Astrocyte (in vitro differentiated cells and primary cell): ENCODE measurements at places on chromosomes 13 and 19.

- no peak for DNase-seq
- H3K27me3 ChIP-seq, result no peaks in the 10 kb centered on the region
- H3K4me3 ChIP-seq, result no peak overlapping the region
- H3K4me1 ChIP-seq, result no peaks in the 10 kb centered on the region
- H3K27ac ChIP-seq, result no peak overlapping the region
Observed at GRCh38 chr13:71368336-71368735, 498.7 kb downstream of the DACH1 start.

DNA sequence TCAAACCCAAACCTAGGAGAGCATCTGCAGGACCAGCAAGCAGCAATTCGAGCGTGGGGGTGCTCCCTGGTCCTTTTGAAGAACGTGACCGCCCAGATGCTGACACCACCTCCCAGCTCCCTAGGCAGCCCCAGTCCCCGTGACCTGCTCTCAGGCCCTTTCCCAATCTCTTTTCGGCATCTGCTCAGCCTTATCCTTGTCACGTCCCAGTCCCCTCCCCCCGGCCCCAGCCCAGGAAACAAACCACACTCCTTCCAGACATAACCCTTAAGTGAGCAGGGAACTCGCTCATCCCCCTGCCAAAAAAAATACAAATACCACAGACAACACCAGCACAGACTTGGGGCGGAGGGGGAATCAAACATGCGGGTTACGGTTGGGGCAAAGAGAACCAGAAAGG lies 3.3 kb downstream of the MLLT1 start:
- no peak overlapping the region for H3K27ac ChIP-seq
- H3K36me3 ChIP-seq, result no peaks in the 10 kb centered on the region
- H3K4me1 ChIP-seq, result peaks cover 74% of the 10 kb centered on the region
- H3K27me3 ChIP-seq, result no peaks in the 10 kb centered on the region
- no peak overlapping the region for H3K4me3 ChIP-seq
- peak; percentile 80 for DNase-seq

DNA sequence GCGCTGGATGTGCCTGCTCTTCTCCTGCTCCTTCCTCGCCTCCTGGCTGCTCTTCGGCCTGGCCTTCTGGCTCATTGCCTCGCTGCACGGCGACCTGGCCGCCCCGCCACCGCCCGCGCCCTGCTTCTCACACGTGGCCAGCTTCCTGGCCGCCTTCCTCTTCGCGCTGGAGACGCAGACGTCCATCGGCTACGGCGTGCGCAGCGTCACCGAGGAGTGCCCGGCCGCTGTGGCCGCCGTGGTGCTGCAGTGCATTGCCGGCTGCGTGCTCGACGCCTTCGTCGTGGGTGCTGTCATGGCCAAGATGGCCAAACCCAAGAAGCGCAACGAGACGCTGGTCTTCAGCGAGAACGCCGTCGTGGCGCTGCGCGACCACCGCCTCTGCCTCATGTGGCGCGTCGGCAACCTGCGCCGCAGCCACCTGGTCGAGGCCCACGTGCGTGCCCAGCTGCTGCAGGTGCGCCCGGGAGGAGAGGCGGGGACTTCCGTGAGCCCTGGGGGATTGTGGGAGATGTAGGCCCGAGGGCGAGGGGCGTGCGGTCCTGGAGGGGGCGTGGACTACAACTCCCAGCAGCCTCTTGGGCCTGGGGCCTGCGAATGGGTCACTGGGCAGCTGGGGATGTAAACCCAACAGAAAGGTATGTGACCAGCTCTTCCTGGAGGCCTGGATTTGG lies 6.7 kb downstream of the KCNJ14 start:
- no peak for DNase-seq
- H3K27ac ChIP-seq, result no peak overlapping the region
- no peaks in the 10 kb centered on the region for H3K27me3 ChIP-seq
- no peak overlapping the region for H3K4me3 ChIP-seq
- peaks cover 8% of the 10 kb centered on the region for H3K4me1 ChIP-seq
- H3K36me3 ChIP-seq, result peaks cover 6% of the 10 kb centered on the region

GRCh38 chr13:101488734-101489133 lies 36.3 kb downstream of the ITGBL1 start:
- peaks cover 2% of the 10 kb centered on the region for H3K4me1 ChIP-seq
- H3K4me3 ChIP-seq, result no peak overlapping the region
- H3K27ac ChIP-seq, result no peak overlapping the region
- H3K36me3 ChIP-seq, result no peaks in the 10 kb centered on the region
- H3K27me3 ChIP-seq, result no peaks in the 10 kb centered on the region
- DNase-seq, result no peak
